Tibial nerve (tissue), 4 donors: ENCODE measurements at places on chromosomes 2 and 18. TPM values are rescaled to one million over a fixed set of nuclear protein-coding genes. Genes with fewer than 3 reads are reported as not detected.

DNA sequence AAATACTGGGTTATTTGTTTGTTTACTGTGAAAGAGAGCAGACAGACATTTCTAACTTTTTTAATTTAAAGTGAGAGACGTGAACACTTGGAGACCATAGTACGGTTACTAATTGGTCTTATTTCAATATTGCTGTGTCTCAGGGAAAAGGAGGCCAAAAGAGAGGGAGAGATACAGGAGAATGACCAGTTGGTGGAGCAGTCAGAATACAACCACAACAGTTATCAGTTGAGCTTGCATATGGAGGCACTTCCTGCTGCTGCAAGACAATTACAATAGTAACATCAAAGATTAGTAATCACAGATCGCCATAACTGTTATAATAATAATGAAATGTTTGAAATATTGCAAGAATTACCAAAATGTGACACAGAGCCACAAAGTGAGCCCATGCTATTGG is 58.2 kb downstream of the TWSG1 start:
- H3K27ac ChIP-seq: no peak overlapping the region
- no peaks in the 10 kb centered on the region for H3K27me3 ChIP-seq
- peaks cover 57% of the 10 kb centered on the region for H3K36me3 ChIP-seq
- no peak for DNase-seq
- H3K4me3 ChIP-seq: no peak overlapping the region

- H3K36me3 ChIP-seq: no peaks in the 10 kb centered on the region
- no peaks in the 10 kb centered on the region for H3K4me1 ChIP-seq
- no peak for DNase-seq
- peak overlapping the region; percentile 93 for H3K27ac ChIP-seq
- H3K4me3 ChIP-seq: peak overlapping the region; percentile 87
Measured at GRCh38 chr2:85583667-85584353, 421 bp upstream of the VAMP5 start.

ACTG2 gene
- total RNA-seq: 20.1 TPM

- no peak overlapping the region for H3K4me3 ChIP-seq
- DNase-seq: no peak
- H3K27me3 ChIP-seq: no peaks in the 10 kb centered on the region
Measured at GRCh38 chr2:173571887-173572680, 217.4 kb downstream of the CDCA7 start.

GRCh38 chr2:222034058-222034457 is 264.7 kb downstream of the PAX3 start:
- H3K27me3 ChIP-seq: no peaks in the 10 kb centered on the region
- no peak overlapping the region for H3K4me3 ChIP-seq
- no peak overlapping the region for H3K27ac ChIP-seq

- no peak for DNase-seq
- no peaks in the 10 kb centered on the region for H3K27me3 ChIP-seq
- H3K36me3 ChIP-seq: no peaks in the 10 kb centered on the region
Measured at GRCh38 chr2:202408546-202409140, 32.5 kb downstream of the BMPR2 start.

GRCh38 chr2:161722547-161723503 is 98.6 kb downstream of the SLC4A10 start:
- no peaks in the 10 kb centered on the region for H3K36me3 ChIP-seq
- H3K4me1 ChIP-seq: no peaks in the 10 kb centered on the region
- H3K4me3 ChIP-seq: no peak overlapping the region

KCNJ3 gene
- total RNA-seq: 24.1 TPM

DNA sequence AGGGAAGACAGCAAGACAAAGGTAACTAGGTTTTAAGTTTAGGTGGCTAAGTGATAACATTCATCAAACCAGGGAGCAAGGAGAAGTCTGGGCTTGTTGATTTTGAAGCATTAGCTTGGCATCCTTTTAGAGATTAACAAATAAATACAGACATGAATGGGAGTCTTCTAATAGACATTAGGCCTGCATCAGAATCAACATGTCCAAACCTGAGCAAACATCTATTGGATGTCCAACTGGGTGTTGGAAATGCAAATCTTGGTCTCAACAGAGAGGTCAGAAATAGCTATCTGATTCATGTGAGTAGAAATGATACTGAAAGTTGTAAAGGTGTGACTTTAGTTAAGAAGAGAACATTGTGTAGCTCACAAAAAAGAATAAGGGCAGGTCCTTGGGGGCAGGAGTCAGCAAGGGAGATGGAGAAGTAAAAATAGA is 85.5 kb upstream of the RND3 start:
- no peak overlapping the region for H3K27ac ChIP-seq
- H3K36me3 ChIP-seq: no peaks in the 10 kb centered on the region
- H3K4me3 ChIP-seq: no peak overlapping the region
- H3K27me3 ChIP-seq: no peaks in the 10 kb centered on the region

PPP1R1C gene
- 0.87 TPM for total RNA-seq

SLC25A52 gene
- total RNA-seq: not detected

GRCh38 chr2:7634409-7634808 is 717.2 kb downstream of the RNF144A start:
- H3K27me3 ChIP-seq: no peaks in the 10 kb centered on the region
- DNase-seq: no peak
- H3K4me3 ChIP-seq: no peak overlapping the region
- no peak overlapping the region for H3K27ac ChIP-seq

SMAD4 gene
- 182 TPM for total RNA-seq

- no peak for DNase-seq
- H3K36me3 ChIP-seq: no peaks in the 10 kb centered on the region
- H3K27ac ChIP-seq: peak overlapping the region; percentile 71
- no peaks in the 10 kb centered on the region for H3K27me3 ChIP-seq
- H3K4me3 ChIP-seq: peak overlapping the region; percentile 82
Measured at GRCh38 chr18:61894751-61895524, 2.1 kb upstream of the RNF152 start.

STPG4 gene
- 0.30 TPM for total RNA-seq

GRCh38 chr2:203510941-203511305 is 24.2 kb downstream of the RAPH1 start:
- H3K27me3 ChIP-seq: no peaks in the 10 kb centered on the region
- H3K4me3 ChIP-seq: no peak overlapping the region
- H3K36me3 ChIP-seq: no peaks in the 10 kb centered on the region
- no peak overlapping the region for H3K27ac ChIP-seq
- no peak for DNase-seq

GRCh38 chr2:210667711-210668110 is 111.3 kb downstream of the CPS1 start:
- no peaks in the 10 kb centered on the region for H3K27me3 ChIP-seq
- no peak overlapping the region for H3K4me3 ChIP-seq
- no peaks in the 10 kb centered on the region for H3K4me1 ChIP-seq
- DNase-seq: no peak

- H3K27ac ChIP-seq: no peak overlapping the region
- DNase-seq: no peak
- H3K36me3 ChIP-seq: peaks cover 19% of the 10 kb centered on the region
- H3K27me3 ChIP-seq: no peaks in the 10 kb centered on the region
- H3K4me3 ChIP-seq: no peak overlapping the region
- H3K4me1 ChIP-seq: peaks cover 12% of the 10 kb centered on the region
Measured at GRCh38 chr2:206480161-206480560, 36.8 kb downstream of the ADAM23 start.

DNA sequence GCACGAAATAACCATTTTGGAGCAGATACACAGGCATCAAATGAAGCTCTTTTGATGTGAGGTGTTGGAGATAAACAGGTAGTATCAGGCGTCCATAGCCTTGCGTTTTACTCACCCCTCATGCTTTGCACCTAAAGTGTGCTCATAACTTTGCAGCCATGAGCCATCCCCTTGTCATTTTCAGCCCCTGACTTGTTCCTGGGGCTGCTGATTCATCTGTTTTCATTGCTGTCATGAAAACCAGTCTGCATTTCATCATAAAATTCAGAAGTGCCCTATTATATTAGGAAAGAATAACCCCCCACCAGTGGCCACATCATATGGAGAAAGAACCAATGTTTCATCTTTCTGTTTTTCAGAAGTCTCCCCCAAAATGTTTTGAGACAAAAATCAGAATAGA is 329.7 kb upstream of the NRP2 start:
- DNase-seq: no peak
- no peaks in the 10 kb centered on the region for H3K27me3 ChIP-seq
- H3K36me3 ChIP-seq: no peaks in the 10 kb centered on the region
- no peak overlapping the region for H3K27ac ChIP-seq
- H3K4me3 ChIP-seq: no peak overlapping the region

SLC5A7 gene
- total RNA-seq: 0.87 TPM

SCG2 gene
- 0.30 TPM for total RNA-seq

- H3K27ac ChIP-seq: no peak overlapping the region
- no peaks in the 10 kb centered on the region for H3K27me3 ChIP-seq
- H3K4me1 ChIP-seq: no peaks in the 10 kb centered on the region
- no peaks in the 10 kb centered on the region for H3K36me3 ChIP-seq
Measured at GRCh38 chr2:11103984-11104793, 51.1 kb upstream of the SLC66A3 start.

GRCh38 chr2:189628817-189629530 is 32.3 kb upstream of the ASNSD1 start:
- H3K4me3 ChIP-seq: no peak overlapping the region
- H3K4me1 ChIP-seq: no peaks in the 10 kb centered on the region
- H3K27me3 ChIP-seq: no peaks in the 10 kb centered on the region
- no peak for DNase-seq

- no peak overlapping the region for H3K4me3 ChIP-seq
- H3K27me3 ChIP-seq: peaks cover 14% of the 10 kb centered on the region
- H3K4me1 ChIP-seq: no peaks in the 10 kb centered on the region
- no peak for DNase-seq
Measured at GRCh38 chr2:7403092-7403775, 486.0 kb downstream of the RNF144A start.

PID1 gene
- 41.1 TPM for total RNA-seq

DNA sequence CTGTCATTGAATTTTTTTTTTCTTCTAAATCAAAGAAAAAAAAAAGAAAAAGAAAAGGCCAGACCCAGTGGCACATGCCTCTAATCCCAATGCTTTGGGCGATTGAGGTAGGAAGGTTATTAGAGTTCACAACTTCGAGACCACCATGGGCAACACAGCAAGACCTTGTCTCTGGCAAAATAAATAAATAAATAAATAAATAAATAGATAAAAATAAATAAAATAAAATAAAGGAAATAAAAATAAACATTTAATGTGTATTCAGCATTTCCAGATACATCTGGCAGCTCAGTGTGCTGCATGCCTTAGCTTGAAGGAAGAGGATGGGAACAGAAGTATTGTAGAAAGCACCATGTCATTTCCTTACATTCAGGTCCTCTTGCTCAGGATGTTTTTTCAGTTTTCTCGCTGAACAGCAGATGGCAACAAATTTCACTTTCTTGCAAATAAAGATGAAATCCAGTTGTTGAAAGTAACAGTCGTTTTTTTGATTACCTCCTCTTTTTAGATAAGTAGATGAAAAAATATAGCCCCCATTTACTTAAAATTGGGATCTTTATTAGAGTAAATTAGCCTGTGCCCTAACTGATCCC is 25.7 kb upstream of the FAM178B start:
- H3K4me1 ChIP-seq: no peaks in the 10 kb centered on the region
- H3K4me3 ChIP-seq: no peak overlapping the region

- no peaks in the 10 kb centered on the region for H3K36me3 ChIP-seq
- no peaks in the 10 kb centered on the region for H3K27me3 ChIP-seq
- H3K4me1 ChIP-seq: peaks cover 5% of the 10 kb centered on the region
Measured at GRCh38 chr2:191263050-191263449, 17.8 kb downstream of the MYO1B start.

GRCh38 chr2:34912084-34912483 is 1313.0 kb upstream of the FAM98A start:
- no peaks in the 10 kb centered on the region for H3K27me3 ChIP-seq
- H3K4me3 ChIP-seq: no peak overlapping the region
- DNase-seq: no peak
- no peak overlapping the region for H3K27ac ChIP-seq
- H3K4me1 ChIP-seq: no peaks in the 10 kb centered on the region
- H3K36me3 ChIP-seq: no peaks in the 10 kb centered on the region

DNA sequence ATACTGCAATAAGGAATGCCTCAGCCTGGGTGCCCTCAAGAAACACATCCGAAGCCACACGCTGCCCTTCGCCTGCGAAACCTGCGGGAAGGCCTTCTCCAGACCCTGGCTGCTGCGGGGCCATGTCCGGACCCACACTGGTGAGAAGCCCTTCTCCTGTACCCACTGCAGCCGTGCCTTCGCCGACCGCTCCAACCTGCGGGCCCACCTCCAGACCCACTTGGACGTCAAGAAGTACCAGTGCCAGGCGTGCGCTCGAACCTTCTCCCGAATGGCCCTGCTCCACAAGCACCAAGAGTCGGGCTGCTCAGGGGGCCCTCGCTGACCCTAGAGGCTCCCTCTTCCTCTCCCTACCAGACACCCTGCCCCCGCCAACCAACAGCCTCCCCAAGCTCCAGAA is 37.6 kb downstream of the UNC80 start:
- no peak overlapping the region for H3K4me3 ChIP-seq
- no peak for DNase-seq
- no peaks in the 10 kb centered on the region for H3K36me3 ChIP-seq
- no peak overlapping the region for H3K27ac ChIP-seq

MBOAT2 gene
- total RNA-seq: 42.9 TPM

DNA sequence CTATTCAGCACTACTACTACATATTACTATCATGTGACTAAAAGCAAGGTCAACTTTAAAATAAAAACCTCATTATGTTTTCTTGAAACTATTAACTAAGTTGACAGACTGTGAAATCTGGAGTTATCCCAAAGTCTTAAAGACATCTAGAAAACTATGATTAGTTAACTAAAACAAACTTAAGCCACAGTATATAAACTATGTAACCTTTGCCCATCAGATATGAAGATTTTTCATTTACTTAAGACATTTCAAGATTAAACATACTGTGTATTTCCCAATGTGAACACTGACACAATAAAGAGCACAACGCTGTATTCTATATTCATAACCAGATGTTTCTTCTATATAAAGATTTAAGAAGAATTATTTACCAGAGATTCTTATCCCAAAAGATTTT is 33.5 kb upstream of the CACNB4 start:
- no peaks in the 10 kb centered on the region for H3K4me1 ChIP-seq
- no peak for DNase-seq
- H3K27me3 ChIP-seq: no peaks in the 10 kb centered on the region
- H3K27ac ChIP-seq: no peak overlapping the region
- no peak overlapping the region for H3K4me3 ChIP-seq
- H3K36me3 ChIP-seq: no peaks in the 10 kb centered on the region

- DNase-seq: no peak
- no peaks in the 10 kb centered on the region for H3K27me3 ChIP-seq
- no peaks in the 10 kb centered on the region for H3K36me3 ChIP-seq
- H3K4me3 ChIP-seq: no peak overlapping the region
- H3K27ac ChIP-seq: no peak overlapping the region
Measured at GRCh38 chr18:33670029-33670428, 92.0 kb downstream of the ASXL3 start.
